ENCODE measurements at places on chromosomes 13 and 19.

DNA sequence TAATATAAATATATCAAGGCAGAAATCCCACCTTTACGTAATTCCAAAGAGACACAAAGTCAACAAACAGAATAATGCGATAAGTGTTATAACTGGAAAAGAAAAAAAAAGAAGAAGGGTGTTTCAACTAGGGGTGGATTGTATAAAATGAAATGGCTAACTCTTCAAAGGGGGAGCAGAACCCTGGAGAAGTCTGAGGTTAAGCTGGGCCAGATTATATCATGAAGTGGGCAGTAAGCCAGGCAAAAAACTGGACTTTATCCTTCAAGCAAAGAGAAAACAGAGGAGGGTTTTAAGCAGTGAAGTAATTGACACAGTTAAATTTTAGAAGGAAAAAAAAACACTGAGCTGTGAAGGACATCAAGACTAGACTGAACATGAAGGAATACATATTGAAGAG is 41.9 kb downstream of the TBC1D4 start:
- DNase-seq, result no peak

GRCh38 chr13:43077906-43078305 is 54.5 kb downstream of the DNAJC15 start:
- no peak for DNase-seq

- DNase-seq, result no peak
Observed at GRCh38 chr13:97781891-97782305, 171.6 kb upstream of the IPO5 start.

DNA sequence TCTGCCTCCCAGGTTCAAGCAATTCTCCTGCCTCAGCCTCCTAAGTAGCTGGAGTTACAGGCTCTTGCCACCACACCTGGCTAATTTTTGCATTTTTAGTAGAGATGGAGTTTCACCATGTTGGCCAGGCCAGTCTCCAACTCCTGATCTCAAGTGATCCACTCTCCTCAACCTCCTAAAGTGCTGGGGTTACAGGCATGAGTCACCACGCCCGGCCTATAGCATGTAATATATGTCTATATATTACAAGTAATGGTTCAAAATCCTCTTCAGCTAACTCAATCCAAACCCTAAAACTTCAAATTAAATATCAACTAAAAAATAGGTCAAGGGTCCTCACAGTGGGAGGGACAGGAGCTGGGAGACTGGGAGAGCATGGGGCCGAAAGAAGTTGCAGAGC is 28.0 kb downstream of the FPR3 start:
- DNase-seq, result no peak

DNA sequence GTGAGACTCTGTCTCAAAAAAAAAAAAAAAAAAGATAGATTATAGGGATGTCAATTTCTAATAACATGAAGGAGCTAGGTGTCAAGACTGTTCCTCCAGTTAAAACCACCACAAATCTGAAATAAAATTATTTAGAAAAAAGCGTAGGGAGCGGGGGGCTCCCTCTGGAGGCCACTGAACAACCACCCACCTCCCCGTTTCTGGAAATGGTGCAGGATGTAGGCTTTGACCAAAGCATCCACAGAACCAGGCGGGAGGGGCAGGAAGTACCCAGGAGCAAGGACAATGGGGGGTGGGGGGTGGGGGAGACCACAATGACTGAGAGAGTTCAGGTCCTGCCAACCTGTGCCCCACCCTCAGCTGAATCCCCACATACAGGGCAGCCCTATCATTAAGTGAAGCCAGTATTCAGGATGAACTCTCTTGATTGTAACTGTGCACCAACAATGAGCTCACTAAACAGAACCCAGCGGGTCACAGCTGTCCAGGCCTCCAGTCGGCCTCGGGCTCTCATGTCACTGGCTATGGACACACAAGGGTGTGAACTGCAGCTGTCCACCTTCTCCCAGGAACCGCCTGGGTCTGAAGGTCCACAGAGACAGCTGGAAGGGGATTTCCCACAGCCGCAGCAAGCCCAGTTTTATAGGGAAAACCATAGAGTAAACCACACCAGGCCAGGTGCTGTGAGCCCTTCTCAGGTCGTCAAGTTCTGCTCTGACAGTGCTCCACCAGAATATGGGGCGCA is 6.6 kb downstream of the ZSCAN18 start:
- no peak for DNase-seq

- DNase-seq, result no peak
Observed at GRCh38 chr13:70380809-70381208, 272.6 kb upstream of the KLHL1 start.

DNA sequence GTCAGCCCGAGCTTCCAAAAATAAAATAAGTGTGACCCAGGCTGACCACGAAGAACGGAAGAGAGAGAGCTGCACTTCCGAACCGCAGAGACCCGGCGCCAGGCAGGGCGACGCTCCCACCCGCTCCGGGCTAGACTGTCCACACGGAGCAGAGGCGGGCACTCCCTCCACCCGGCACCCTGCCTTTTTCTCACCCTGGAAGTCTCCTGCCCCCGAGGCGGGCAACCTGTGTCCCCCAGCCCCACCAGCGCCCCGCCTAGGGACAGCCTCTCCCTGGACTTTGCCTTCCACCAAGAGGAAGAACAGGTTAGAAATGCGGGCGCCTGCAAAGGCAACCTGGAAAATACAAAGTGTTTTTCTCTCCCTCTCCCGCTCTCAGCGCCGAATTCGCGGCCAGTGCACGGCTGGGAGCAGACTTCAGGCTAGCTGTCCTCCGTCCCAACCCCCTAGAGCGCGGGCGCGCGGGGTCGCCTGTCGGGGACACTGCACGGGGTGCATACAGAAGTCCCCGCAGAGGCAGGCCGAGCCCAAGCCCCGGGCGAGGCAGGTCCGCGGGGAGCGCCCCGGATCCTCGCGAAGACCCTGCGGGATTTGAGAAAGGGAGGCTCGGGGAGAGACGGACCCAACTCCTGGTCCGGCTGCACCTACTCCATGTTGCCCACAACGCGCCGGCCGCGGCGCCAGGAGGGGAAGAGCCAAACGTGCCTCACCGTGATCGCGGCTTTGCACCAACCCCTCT is 845 bp downstream of the SPRY2 start:
- DNase-seq, result no peak

GRCh38 chr13:101648766-101649487 is 196.5 kb downstream of the ITGBL1 start:
- no peak for DNase-seq

DNA sequence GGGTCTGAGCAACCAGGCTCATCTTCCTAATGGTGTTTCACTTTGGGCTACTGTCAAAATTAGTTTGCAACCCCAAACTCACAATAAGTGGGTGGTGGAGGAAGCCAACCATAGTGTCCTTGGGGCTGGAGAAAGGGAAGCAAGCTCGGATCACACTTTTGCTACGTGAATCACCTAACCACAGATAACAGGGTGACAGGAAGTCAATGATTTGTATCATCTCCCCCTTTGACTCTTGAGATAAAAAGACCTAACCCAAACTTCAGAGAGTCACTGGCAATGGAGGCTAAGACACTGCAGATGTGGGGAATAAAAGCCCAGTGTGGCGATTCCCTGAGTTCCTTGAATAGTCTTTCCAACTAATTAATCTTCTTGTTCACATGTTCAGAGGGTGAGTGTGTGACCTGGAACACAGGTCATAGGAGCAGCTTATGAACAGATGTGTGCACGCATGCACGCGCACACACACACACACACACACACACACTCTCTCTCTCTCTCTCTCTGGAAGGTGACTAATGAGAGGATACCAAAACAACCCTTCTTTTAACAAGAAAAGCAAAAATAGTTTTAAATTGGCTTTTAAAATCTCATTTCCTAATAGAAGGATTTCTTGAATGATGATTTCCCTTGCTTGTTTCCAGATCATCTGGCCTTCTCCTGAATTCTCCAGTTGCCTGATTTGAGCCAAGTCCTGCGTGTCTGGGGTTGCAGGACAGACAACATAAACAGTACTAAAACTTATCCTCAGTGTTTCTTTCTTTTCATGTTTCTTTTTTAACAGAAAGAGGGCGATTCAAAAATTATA is 21.2 kb upstream of the DOCK9 start:
- no peak for DNase-seq

GRCh38 chr19:33143897-33144405 is 12.0 kb downstream of the WDR88 start:
- no peak for DNase-seq

DNA sequence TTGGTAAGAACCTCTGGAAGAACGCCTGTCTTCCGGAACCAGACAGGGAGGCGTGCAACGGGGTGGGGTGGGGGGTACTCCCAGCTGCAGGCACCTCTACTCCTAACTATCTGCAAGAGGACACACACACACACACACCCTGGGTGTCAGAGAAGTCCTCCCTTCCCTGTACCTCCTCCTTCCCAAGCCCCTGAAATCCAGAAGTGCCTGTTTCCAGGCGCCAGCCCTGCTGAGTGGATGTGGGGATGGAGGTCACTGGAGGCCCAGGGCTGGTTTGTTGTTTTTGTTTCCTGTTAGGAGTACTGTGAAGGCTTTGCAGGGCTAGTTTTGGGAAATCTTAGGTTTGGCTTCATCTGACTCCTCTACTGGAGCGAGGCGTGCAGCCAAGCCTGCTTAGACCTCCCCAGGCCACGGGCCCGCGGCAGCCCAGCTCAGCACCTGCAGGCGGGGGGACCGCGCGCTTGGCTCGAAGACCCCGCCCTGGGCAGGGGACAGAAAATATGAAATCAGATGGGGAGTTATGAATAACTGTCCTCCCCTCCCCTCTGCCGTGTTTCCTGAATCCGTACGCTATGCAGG is 36.4 kb downstream of the SOX1 start:
- no peak for DNase-seq

DNA sequence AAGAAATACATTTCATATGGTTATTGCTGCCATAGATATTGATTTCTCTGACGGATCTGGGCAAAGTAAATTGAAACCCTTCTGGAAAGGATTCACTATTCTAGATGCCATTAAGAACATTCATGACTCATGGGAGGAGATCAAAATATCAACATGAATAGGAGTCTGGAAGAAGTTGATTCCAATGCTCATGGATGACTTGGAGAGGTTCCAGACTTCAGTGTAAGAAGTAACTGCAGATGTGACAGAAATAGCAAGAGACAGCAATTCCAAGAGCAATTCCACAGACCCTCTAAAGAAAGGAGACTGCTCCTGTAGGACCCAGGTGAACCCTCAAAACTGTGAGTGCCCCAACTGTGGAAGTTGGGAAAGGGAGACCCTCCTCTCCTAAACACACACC is 30.9 kb upstream of the KCTD12 start:
- no peak for DNase-seq

DNA sequence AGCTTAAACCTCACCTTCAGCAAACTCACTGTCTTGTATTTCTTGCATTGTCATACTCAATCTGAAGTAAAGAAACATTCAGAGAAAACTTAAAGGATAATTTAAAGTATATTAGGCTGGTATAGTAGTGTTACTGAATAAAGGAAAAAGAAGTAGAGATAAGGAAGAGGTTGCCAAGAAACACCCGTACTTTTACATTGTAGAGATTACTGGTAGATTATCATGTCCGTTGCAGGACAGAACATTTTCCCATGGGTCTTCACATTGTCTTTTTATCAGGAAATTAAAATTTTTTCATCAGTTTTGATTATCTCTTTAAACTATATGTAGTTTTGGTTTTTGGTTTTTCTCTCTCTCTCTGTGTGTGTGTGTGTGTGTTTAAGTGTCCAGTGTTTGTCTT is 19.9 kb upstream of the GPR183 start:
- DNase-seq, result no peak

GRCh38 chr19:14214580-14214979 is 8.6 kb upstream of the ADGRL1 start:
- DNase-seq, result no peak

DNA sequence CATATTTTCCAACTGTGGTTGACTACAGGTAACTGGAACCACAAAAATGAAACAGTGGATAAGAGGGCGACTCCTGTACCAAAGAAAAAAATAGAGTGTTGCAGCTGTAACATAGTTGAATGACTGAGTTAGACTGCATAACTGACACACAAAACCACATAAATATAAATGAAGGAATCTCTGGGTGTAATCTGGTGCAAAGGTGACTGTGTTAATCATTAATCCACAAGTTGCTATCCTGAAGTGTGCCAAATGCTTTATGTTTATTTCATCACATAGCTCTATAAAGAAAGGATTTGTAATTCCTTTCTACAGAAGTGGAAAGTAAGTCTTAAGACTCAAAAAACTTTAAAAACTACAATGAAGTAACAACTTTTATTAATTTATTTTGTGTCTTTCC is 6.0 kb upstream of the GJB2 start:
- no peak for DNase-seq

DNA sequence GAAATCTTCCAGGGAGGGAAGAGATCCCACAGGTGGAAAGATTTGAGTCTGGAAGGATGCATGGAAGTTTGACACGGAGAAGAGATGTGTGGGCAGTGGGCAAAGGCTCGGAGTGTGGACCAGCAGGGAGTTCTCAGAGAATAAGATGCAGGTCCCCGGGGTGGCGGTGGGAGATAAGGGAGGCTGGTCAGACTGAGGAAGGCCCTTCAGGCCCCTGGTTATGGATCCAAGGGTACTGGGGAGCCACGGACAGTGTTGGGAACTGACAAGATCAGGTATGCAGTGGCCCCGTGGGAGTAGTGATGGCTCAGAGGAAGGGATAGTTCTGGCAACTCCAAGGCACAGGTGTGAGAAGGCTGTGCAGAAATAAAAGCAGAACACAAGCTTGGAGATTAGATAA is 2.5 kb downstream of the CAMSAP3 start:
- DNase-seq, result no peak

- no peak for DNase-seq
Observed at GRCh38 chr19:570937-571565, 1.3 kb upstream of the BSG start.

- DNase-seq, result no peak
Observed at GRCh38 chr13:101838323-101838722, 385.8 kb downstream of the ITGBL1 start.

DNA sequence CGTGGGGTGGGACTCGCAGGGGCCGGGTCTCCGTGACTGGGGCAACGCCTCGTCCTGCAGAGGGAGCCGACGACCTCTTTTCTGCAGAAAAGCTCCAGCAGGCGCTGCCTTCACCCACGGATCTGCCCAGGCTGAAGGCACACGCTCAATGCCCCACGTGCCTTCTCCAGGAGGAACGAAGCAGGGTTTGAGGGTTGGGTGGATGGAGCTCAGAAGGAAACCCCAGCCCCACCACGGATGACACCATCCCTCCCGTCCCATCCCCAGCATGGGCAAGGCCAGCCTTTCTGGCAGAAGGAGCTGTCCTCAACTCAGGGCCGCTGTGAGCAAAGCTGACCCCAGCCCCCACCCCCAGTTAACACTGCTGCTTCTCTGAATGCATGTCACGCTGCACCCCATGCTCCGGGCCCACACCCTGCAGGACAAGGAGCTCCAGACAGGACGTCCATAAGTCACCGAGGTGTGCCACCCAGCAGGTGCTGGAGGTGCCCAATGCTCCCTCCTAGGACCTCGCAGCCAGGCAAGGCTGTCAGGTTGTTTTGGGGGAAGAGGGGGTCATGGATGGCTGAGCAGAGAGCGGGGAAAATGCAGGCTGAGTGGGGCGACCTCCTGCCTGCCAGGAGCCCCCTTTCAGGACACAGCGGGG is 7.4 kb downstream of the C19orf25 start:
- DNase-seq, result no peak
